ENCODE measurements at places on chromosomes 16 and 17.
A peak's percentile ranks its signal among the peaks of the same experiment; 100 is the strongest.

DNA sequence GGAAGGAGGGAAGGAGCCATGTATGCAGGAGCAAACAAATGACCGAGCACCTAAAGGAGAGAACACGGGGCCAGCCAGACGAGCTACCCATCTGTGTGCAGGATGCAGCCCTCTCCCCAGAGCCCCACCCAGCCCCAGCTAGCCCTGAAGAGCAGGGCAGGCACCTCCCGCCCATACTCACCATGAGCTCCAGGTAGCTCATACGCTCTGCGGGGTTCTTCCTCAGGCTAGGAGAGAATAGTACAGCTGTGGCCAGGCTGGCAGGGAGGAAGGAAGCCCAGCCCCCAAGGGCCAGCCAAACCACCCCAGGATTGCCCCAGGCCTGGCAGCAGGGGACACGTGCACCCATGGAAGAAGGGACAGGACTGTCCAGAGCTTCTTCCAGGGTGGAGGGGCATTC is 81.9 kb downstream of the KCNJ18 start:
- no peak for DNase-seq

DNA sequence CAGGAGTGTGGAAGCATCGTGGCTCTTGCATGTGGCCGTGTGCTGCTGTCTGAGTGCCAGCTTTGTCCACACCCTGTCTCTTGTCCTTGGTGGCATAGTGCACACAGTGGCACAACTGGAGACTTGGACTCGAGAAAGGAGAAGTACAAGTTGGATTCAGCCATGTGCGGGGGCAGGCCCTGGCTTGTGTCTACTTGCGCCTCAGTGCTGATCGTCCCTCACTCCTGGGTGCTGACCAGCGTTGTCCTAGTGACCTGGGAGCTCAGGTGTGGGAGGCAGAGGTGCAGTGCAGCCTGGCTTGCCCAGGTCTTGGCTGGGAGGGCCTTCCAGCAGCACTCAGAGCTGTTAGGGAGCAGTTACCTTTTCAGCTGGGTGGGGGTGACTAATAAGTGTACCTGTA is 20.6 kb downstream of the MPRIP start:
- no peak for DNase-seq

GRCh38 chr17:81939881-81940385 is 2.8 kb upstream of the PYCR1 start:
- no peak for DNase-seq

DNA sequence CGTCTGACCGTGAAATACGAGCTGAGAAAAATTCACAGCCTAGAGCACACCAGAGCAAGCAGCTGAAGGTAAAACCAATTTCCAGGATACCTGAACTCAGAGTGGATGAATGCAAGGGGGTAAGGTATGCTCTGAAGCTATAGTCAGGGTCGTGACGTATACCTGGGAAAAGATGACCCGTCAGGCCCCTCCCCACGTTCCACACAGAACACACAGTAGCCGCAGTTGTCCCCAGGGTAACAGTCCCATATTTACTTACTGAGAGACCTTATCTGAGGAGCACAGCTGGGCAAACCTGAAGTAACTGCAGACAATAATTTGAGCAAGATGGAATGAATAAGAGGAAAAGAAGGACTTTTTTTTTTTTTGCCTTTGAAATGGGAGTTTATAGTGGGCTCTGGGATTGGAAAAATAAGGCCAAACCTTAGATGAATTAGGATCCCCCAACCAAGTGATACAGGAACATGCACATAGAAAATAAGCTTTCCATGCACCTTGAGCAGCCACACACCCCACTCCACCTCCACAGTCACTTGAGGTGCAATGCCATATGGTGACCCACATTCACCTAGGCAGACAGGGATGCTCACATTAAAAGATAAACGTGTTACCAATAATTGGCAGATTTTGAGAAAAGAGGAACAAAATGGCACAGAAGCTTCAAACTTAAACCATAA is 38.0 kb downstream of the ABCA6 start:
- DNase-seq = no peak

DNA sequence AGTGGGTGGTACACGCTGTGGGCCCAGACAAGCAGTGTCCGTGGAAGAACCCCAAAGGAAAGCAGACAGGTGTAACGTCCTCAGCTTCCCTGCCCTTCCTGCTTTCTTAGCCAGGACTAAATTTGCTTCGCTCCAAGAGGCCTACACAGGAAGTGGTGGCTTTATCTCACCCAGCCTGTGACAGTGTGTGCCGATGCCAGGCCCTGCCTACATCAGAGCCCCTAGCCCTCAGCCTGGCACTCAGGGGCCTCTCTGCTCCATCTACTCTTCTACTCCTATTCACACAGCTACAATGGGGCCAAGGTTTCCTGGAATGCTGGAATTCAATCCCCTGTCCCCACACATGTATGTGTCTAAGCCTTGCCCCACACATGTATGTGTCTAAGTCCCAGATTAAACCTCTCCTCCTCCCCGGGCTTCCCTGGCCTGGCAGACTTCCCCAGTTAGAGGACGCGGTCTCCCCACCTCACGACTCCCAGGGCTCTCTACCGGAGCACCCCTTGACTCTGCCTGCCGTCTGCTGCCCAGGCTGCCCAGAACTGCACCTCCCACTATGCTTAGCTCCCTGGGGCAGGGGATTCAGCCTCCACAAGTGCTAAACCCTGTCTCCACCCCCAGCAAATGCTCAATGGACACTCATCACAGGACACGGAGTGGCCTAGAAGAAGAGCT is 8.2 kb downstream of the PGAP3 start:
- no peak for DNase-seq

DNA sequence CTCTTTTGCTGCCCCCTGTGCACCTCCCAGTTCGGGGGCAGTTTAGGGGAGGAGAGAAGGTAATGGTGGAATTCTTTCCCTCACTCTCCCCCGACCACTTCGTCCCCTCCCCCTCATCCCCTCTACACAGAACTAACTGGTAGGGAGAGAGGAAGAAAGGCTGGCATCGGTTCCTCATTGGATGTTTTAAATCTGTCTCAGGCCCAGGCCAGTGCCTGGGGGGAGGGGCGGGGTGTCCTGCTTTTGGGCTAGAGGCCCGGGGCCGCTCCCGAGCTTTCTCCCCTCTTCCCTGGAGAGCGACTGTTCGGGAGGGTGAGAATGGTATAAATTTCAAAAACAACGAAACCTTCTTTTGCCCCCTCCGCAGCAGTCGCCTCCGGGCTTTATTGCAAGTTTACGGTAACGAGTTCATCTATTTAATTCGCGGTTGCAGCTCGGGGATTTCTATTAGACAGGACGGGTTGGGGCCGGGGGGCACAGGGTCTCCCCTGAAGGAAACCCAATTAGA is at the start of gene PRAC2:
Gene PRAC2 (plus strand): TSS at position 271 of the 508 bp plus-strand sequence. CDS start 1,226 bp downstream, outside the sequence.
- no peak for DNase-seq

DNA sequence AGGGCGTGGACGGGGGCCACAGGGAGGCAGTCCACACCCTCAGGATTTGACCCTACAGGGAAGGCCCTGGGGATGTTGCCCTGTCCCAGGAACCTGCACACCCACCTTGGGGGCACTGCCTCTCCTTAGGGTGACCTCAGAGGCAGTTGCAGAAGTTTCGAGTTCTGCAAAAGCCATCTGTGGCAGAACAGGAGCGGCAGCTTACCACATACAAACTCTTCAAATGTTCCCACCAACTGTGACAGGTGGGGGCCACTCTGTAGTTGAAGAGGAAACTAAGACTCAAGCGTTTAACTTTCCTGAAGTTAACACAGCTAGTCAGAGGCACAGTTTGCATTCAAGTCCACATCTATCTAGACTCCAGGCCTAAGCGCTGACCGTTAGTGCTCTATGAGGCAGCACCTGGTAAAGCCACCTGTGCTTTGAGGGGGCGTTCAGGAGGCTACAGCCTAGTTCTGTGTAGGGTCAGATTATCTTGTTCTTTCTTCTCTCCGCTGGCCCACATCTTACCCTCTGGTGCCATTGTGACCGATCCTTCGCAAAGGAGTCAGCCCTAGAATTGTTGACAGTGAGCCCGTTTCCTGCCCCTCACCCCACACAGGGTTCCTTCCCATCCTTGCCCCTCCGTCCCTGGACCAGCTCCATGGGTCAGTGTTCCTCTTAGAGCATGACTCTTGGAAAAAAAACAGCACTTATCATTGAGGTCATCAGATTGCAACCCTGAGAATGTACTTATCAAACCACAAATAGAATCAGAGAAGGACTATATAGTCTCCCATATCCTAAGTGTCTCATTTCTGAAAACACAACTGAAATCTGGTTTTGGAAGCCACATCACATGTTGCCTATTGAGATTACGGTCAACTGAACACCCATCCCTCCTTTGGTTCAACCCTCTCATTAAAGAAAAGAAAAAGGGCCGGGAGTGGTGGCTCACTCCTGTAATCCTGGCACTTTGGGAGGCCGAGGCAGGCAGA is 45.4 kb downstream of the CDH1 start:
- DNase-seq = no peak

DNA sequence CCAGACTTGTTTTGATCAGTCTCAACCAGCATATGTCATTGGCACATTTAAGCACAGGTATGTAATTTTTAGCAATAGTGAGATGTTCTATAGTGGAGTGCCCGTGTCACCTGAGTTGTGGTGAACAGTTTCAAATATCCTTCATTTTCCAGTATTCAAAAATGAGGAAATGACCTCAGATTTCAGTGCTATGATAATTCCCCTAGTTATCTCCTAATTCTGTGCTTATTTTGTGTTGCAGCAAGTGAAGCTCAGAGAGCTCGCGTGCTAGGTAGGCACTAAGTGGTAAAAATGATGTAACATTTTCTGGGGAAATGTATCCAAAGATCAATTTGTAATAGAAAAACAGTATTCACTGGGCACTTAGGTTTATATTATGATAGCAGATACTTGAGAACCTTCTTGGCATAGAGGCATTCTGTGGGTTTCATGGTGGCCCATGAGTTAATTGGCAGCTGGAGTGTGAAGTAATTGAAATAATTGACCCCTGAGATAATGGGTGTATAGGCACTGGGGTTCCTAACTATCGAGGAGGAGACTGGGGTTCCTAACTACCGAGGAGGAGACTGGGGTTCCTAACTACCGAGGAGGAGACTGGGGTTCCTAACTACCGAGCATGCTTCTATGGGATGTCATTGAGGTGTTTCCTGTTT is 159.1 kb downstream of the PRKCA start:
- no peak for DNase-seq

- DNase-seq = no peak
Observed at GRCh38 chr16:54048586-54049495, 237.7 kb downstream of the IRX3 start.

DNA sequence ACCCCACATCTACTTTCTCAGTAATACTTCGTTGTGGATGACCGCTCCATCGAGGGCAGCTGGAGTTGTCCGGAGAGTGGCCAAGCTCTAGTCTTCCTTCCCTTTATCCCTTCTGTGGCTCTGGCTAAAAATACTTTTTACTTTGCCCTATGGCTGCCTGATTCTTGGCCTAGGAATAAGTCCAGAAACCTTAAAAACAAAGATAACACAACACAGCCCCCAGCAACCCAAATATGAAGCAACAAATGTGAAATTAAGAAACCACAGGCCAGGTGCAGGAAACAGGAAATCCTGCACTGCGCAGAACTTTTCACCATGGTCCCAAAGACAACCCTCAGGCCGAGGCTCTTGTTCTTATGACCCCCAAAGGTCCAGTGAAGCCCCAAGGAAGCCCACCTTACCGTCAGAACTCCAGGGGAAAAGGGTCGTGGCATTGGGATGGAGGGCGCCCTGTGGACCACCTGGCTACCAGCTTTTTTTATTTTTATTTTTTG is 26.0 kb downstream of the TK2 start:
- no peak for DNase-seq

GRCh38 chr16:86002178-86002900 is 103.4 kb downstream of the IRF8 start:
- DNase-seq = no peak

DNA sequence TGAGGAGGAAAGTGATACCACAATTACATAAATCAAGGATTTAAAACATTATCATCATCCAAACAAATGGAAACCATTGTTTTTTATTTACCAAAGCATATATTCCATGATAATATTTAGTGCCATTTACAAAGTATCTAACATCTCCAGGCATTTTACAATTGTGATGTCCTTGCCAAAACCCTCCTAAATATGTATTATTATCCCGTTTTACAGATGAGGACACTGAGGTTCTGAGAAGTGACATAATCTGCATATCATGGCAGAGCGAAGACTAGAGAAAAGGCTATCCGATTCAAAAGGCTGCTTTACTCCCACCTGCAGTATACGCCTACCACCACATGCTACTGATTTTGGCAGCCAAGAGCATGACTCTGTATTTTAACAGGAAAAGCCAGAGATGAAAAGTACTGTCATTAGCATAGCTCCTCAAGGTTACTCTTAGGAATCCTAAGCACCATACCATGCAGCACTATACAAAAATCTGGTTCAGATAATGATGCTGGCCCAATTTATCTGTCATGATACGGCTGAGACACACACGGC is 301.4 kb downstream of the CA10 start:
- DNase-seq = no peak

GRCh38 chr16:49575346-49576172 is 202.0 kb downstream of the C16orf78 start:
- DNase-seq = no peak

DNA sequence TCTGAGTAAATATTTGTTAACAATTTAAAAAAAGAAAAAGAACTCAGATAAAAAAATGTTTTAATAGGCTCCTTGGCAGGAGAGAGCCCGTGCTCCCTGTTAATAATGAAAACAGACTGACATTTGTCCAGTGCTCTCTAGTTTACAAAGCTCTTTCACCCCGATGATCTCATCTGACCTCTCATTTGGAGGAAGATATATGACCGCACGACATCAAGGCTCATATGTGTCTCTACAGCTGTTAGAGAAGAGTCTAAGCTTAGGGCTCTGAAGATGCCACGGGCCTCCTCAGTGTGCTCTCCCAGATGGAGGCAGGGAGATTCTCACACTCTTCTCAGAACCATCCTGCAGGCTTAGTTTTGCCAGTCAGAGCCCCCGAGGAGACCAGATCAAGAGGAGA is 280.8 kb upstream of the IRX5 start:
- DNase-seq = no peak

DNA sequence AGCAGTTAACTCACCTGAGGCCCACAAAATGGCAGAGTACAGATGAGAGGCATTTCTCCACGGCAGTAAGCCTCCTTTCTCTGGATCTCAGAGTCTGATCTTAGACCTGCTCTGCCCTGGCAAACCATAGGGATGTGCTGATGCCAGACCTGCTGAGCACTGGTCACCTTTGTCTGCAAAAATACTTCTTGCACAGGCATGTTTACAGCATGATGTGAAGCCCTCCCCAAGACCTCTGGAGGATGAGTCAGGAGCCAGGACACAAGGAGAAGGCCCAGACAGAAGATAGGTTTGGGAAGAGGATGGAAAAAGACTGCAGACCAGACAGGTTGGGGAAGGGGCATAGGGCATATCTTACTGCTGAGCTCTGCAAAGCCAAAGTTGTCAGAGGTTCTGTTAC is 426.6 kb downstream of the PMP22 start:
- DNase-seq = no peak

- DNase-seq = no peak
Observed at GRCh38 chr16:16109453-16110110, 113.7 kb downstream of the ABCC6 start.

- peak; percentile 58 for DNase-seq
Observed at GRCh38 chr17:15278924-15279477, 13.9 kb upstream of the PMP22 start.

DNA sequence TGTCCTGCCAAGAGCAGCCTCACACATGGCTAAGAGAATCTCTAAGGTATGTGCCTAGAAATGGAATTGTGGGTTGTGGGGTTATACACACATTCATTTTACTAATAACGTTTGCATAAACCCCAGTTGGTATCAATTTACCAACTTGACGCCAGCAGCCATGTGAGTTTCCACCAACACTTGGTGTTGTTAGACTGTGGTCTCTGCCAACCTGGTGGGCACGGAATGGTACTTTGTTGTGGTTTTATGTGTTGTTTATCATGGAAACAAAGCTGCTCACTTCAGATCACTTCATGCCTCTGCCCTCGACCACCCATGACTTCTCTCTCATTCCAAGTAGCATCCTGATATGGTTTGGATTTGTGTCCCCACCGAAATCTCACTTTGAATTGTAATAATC is 152.0 kb upstream of the CDC42EP4 start:
- DNase-seq = no peak

All from H4 (cell line).